ENCODE measurements at places on chromosomes 12 and 14.

DNA sequence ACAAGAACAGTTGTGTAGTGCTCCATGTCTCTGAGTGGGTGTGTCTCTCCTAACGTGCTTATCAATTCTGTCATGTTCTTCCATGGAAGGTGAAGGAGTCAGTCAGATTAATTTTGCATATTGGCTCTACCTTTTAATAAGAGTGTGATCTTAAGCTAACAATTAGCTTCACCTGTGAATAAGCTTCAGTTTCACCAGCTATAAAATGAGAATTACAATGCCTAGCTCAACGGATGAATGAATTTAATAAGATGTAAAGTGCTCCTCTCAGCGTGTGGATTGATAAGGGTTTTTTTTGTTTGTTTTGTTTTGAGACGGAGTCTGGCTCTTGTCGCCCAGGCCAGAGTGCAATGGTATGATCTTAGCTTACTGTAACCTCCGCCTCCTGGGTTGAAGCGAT is 32.7 kb downstream of the CCDC175 start:
- no peak for DNase-seq

DNA sequence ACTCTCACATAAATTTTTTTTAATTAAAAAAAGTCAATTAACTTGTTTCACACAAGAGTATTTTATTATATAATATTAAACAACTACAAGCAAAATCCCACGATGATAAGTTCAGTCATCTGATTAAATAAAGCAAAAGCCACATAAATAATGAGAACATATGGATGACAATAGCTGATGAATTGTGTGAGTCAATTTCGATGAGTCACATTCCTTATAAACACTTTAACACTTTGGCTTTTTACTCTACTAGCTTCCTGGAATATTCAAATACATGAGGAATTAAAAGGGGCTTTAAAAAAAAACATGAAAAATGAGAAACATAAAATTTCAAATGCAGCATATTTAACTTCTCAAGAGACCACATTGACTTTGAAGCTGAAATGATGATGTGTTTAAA is 95.3 kb downstream of the BCAT1 start:
- no peak for DNase-seq

DNA sequence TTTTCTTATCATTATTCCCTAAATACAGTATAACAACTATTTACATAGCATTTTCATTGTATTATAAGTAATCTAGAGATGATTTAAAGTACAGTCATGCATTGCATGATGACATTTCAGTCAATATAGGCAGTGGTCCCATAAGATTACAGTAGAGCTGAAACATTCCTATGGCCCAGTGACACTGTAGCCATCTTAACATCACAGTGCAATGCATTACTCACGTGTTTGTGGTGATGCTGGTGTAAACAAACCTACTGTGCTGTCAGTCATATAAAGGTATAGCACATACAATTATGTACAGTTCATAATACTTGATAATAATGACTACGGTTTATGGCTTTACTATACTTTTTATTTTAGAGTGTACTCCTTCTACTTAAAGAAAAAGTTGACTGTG is 13.3 kb downstream of the LLPH start:
- no peak for DNase-seq

DNA sequence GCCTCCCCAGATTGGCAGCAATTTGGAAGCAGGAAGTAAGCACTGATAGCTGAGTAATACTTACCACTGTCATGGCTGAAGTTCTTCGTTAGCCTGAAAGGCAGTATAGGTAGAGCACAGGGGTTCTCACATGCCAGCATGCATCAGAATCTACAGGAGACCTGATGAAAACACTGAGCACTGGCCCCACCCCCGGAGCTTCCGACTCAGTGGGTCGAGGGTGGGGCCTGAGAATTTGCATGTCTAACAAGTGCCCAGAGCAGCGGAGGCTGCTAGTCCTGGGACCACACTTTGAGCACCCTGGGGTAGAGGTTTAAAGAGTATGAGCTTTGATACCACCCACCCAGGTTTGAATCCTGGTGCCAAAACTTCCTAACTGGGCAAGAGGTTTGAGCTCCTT is 89.6 kb downstream of the FBXW8 start:
- DNase-seq: no peak

GRCh38 chr14:99645545-99646505 is 896 bp downstream of the HHIPL1 start:
- DNase-seq: no peak

- no peak for DNase-seq
Measured at GRCh38 chr14:101288436-101289229, 272.7 kb upstream of the DIO3 start.

GRCh38 chr14:71060825-71061455 is 153.7 kb downstream of the PCNX1 start:
- DNase-seq: no peak

- DNase-seq: no peak
Measured at GRCh38 chr12:3658327-3659163, 94.4 kb downstream of the CRACR2A start.

GRCh38 chr14:104731320-104732294 is 7.6 kb downstream of the ADSS1 start:
- DNase-seq: no peak

GRCh38 chr14:74949191-74949601 is 6.2 kb downstream of the PGF start:
- DNase-seq: no peak

GRCh38 chr14:102333795-102334705 is 14.5 kb downstream of the ZNF839 start:
- DNase-seq: no peak

GRCh38 chr14:76022991-76023390 is 37.4 kb downstream of the IFT43 start:
- DNase-seq: no peak

- no peak for DNase-seq
Measured at GRCh38 chr14:96168581-96168980, 36.1 kb upstream of the BDKRB2 start.

Data from NCI-H1048 (cell line).